NK-92 treated with Interleukin-12 subunit alpha and Interleukin-12 subunit beta, amount 100 ng/mL, for 24 hours (cell line): ENCODE measurements at places on chromosomes 7 and 10.
A peak's percentile ranks its signal among the peaks of the same experiment; 100 is the strongest.

DNA sequence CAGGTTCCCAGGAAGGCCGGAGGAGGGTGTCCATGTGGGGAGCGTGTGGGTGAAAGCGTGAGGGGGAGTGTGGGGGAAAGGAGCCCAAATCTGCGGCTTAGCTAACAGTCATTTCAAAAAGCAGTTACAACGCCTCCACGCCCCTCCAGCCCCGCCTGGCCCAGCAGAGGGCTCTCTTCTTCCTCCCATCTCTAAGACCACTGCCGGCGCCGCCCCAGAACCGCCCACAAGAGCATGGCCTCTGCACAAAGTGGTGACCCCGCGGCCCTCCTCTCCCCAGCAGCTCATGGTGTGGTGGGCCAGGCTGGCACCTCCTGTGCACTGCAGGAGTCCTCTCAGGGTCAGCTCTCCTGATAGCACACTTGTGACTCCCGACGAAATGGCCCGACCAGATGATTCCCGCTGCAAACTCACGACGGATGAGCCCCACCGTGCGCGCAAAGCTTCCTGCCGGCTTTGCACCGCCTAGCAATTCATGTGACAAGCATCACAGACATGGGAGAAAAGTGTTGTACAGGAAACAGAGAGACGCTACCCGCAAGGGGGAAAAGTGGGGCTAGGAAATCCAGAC is 12.4 kb upstream of the HUS1 start:
- DNase-seq, result peak; percentile 75

DNA sequence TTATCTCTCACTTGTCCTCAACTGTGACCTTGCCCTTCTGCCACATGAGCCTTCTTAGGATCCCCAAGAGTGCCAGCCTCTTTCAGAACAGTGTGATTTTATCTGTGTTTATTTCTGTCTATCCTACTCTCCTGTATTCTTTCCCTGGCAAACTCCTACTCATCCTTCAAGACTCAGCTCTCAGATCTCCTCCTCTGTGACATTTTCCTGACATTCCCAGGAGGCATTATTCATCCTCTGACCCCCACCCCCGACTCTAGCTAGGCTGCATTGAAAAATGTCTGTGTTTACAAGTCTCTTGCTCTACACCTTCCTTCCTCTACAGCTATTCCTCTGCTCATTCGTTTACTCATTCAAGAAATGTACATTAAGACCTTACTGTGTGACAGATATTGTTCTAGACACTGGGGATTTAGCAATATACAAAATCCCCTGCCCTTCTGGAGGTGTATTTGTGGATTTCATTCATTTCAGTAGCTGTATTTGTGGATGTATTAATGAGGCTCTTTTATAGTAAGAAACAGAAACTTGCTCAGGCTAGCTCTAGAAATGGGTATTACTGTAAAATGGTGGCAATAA is 61.4 kb upstream of the COMTD1 start:
- no peak for DNase-seq

DNA sequence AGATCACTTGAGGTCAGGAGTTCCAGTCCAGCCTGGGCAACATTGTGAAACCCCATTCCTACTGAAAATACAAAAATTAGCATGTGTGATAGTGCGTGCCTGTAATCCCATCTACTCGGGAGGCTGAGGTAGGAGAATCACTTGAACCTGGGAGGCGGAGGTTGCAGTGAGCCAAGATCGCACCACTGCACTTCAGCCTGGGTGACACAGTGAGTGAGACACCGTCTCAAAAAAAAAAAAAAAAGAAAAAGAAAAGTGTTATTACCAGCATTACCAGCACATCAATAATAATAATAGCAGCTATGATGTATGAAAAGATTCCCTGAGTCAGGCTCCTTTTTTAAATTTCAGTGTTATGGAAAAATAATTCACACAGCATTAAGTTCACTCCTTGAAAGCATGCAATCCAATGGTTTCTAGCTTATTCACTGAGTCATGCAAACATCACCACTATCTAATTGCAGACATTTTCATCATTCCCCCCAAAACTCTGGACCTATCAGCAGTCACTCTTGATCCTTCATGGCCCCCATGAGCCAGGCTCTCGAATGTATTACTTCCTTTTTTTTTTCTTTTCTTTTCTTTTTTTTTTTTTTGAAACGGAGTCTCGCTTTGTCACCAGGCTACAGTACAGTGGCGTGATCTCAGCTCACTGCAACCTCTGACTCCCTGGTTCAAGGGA is 228.4 kb downstream of the FANK1 start:
- DNase-seq, result no peak

DNA sequence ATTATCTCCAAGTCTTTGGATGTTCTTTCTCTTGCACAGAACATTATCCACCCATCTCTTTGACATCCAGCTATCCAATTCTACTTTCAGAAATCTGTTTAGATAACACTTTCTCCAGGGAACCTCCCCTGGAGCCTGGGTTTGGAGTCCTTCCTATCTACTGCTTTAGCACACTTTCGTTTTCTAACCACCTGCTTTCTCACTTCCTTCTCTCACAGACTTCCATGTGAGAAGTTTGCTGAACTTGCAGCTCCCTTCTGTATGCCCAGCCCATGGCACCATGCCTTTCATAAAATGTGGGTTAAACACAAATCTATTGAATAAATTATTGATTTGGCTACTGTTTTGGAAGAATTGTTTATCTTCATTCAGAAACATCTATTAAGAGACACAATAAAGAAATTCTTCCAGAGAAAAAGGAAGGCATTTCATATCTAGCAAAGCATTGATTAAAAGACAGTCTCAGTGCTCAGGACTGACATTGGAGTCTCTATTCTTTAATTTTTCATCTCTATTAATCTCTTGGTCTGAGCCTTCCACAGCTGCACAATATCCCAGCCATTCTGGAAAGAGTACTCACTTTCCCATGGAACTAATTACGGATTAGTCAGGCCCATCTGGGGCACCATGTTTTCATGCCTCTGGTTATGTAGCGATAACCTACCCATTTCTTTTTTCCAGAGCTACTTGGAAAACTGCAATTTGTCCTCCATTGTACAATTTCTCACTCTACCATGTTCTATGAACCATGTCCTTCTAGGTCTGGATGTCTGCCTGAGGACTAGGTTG is 1077.3 kb downstream of the SORCS3 start:
- DNase-seq, result no peak

DNA sequence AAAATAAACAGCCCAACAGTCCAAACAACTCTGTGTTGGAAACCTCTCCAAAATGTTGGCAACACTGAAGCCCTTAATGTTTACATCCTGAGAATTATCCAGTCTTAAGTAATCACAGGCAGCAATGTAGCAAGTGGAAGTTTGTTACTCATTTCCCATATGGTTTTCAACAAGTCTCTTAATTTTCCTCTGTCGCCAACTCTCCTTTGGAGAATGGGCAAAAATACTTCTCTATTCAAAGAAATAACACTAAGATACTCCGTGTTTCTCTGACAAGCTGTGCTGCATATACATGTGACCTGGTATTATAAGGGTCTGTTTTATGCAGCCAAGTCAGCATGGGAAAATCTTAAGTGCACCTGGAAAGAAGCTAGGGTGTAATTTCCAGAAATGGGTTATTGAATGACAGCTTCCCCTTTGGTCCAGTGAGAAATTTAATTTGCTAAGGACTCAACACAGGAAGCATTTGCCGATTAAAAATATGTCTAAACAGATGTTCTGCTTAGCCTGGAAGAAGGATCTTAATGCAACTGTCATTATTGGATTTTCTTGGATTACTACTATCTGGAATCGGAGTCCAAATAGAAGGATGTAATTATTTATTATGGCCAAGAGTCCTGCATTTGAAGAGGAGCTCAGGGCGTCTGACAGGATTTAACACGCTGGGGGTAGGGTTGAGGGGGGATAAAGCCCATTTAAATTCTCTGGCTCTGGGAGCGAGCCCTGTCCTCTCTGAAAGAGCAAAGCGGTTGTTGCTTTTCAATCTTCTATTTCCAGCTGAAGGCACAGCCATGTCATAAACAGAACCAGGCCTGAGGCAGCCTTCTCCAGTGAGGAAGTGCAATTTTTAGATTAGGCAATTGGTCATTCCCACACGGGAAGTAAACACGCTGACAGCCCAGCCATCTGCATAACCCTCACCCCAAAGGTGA is 73.1 kb downstream of the TLL2 start:
- no peak for DNase-seq

DNA sequence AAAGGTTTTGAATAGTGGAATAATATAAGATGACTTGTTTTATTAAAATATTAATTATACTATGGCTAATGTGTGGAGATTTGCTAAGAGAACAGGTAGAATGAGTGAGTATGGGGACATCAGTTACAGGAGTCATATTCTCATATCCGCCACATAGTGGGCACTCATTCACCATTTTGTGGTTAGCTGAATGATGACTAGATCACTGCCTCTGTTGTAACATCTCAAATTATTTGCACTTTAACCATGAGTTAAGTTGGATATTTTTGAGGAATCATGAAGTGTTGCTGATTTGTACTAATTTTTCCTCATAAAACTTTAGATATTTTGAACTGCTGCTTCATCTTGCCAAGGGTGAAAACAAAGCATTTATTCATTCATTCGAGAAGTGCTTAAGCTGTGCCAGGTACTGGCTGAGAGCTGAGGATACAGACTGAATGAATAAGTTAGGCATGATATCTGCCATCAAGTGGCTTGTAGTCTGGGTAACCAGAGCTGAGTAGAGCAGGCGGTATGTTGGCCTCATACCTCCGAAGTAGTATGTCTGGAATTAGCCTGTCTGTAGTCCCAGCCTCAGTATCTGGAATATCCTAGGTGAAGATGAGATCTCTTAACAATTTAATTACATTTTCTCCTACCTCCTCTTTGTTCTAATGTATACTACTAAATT is 100.5 kb downstream of the ZEB1 start:
- DNase-seq, result no peak

DNA sequence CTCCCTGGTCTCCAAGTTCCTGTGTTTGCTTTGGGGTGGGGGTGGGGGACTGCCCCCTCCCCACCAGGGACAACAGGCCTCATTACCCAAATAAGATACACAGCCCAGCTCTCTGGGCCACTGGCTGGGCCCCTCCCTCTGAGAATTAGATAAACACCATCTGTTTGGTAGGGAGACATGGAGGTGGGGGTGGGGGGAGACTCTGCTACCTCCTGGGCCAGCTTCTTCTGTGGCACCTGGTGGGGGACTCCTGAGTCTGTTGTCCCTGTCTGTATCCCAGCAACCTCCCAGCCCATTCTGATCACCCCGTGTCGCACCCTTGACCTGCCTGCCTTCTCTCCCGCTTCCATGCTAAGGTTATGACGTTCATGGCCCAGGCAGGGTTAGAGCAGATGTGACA is 5.8 kb downstream of the MLXIPL start:
- DNase-seq, result no peak

DNA sequence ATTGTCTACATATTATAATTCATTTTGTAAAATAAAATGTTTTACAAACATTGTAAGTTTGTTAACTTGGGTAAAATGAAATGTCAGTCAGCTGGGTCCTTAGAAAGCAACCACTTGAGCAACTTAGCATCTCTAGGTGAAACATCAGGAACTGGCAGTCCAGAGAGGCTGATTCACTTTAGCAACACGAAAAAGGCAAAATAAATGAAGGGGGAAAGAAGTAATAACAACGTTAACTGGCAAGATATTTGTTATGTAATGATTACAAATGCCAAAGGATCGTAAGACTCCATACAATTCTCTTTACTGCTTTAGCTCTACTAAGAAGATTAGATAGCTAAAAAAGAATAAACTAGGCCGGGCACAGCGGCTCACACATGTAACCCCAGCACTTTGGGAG is 5.0 kb downstream of the PDZD8 start:
- DNase-seq, result no peak

DNA sequence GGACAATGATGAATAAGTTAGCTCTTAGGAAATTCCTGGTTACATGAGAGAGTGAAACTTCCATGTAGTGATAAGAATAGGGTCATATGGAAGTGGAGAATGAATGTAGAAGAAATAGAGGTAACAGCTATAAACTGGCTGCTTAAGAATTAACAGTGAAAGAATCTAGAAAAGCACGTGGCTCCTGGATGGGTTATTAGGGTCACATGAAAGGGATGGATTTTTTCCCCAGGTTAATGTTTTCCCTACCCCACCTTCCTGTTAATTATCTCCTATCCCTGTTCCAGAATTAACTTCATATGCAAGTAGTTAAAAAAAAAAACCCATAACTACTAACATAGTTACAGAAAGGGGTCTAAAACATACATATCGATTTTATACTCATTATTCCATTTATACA is 58.0 kb downstream of the ANKIB1 start:
- DNase-seq, result no peak

DNA sequence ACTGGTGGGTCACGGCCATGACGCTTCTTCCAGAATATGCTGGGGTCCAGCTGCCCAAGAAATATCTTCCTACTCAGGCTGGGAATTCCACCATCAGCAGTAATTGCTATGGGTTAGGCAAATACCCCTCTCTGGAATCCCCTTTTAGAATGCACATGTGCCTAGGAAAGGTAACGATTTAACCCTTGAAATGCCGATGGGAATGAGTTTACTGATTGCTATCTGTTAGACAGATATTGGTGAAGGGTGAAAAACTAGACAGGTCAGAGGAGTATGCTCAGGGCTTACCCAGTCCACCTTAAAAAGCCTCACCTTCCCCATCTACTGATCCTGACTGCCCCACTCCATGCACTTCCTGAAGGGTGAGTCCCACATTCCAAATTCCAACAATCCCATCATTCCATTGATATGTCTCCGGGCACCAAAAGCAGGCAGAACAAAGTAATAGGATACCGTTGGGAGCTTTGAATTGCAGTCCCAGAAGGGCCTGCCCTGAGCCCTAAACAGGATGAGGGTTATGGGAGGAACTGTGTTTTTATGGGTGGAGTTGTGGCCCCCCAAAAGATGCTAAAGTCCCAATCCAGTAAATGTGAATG is 59.3 kb downstream of the DLG5 start:
- no peak for DNase-seq

DNA sequence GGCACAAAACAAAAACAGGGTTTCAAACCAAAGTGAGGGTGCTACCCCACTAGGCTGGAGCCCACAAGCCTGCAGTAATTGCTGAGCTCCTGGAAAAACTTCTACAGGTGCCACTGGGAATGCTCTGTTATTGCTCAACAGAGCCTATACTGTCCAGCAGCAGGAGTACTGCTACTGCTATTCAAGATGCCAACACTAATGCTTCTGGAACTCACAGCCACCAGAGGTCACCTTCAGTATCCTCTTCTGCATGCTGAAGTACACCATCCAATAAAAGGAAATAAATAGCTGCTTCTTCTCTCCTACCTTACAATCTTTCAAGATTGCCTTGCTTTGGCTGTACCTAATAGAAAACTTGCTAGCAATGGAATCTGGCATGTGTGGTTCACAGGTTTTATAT is 222.0 kb downstream of the LRRN3 start:
- no peak for DNase-seq

GRCh38 chr7:29300026-29300480 is 105.5 kb downstream of the CHN2 start:
- DNase-seq, result no peak

- DNase-seq, result no peak
Measured at GRCh38 chr7:24757353-24758275, at the start of gene GSDME. GSDME (minus strand) TSS chr7:24757464; CDS start chr7:24749774, 7,690 bp downstream.

DNA sequence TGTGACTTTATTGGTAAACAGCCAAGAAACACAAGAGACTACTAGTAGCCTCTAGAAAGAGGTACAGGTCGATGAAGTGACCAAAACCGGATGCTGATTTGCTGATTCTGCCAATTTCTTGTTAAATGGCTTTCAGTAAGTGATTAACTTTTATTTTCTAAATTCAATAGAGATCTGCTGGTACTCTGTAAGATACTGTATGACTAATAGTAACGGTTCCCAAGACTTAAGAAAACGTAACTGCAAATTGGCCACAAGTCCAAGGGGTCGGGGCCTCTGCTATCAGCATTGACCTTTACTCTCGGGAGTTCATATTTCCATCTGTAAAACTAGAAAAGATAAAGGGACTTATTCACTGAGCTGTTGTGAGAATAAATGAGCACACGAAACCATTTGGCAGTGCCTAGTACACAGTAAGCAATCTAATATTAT is 1.4 kb downstream of the FAM3C start:
- peak; percentile 21 for DNase-seq

- DNase-seq, result no peak
Measured at GRCh38 chr7:32347244-32347828, 142.8 kb downstream of the LSM5 start.
